ENCODE measurements at places on chromosomes 3 and 15.

DNA sequence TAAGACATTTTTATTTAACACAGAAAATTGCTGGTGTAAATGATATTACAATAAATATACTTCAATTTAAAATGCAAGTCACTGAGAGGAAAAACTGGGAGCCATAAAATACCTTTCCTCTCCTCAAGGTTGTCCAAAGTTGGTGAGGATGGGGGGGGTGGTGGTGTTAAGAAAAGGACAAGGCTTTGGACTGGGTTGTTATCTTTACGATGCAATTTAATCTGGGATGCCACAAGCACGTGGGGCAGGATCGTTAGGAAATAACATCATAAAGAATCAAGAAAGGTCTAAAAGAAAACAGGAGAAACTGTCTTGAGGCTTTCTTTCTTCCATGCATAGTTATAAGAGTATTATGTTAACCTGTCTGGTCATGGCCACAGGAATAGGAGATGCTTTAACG is 66.9 kb downstream of the NMNAT3 start:
- no peak for DNase-seq

- DNase-seq: no peak
These were observed 2.3 kb downstream of the ANXA2 start for GRCh38 chr15:60395276-60396011.

- DNase-seq: no peak
These were observed 49.5 kb upstream of the SEC13 start for GRCh38 chr3:10370429-10370828.

- no peak for DNase-seq
These were observed 27.7 kb downstream of the C15orf39 start for GRCh38 chr15:75229191-75230015.

GRCh38 chr3:97793420-97794019 is 28.3 kb upstream of the CRYBG3 start:
- no peak for DNase-seq

DNA sequence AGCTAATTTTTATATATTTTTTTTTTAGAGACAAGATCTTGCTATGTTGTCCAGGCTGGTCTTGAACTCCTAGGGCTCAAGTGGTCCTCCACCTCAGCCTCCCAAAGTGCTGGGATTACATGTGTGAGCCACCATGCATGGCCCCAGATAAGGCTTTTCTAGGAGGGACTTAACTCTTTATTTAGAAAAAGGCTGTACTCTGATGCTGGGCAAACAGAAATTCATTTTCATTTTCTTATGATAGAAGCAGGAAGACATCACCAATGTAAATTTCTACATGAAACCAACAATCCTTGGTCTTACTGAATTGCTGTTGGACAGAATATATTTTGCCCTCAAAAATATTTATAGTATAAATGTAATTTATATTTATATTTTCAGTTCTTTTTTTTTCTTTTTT is 9.6 kb downstream of the NIPA1 start:
- no peak for DNase-seq

DNA sequence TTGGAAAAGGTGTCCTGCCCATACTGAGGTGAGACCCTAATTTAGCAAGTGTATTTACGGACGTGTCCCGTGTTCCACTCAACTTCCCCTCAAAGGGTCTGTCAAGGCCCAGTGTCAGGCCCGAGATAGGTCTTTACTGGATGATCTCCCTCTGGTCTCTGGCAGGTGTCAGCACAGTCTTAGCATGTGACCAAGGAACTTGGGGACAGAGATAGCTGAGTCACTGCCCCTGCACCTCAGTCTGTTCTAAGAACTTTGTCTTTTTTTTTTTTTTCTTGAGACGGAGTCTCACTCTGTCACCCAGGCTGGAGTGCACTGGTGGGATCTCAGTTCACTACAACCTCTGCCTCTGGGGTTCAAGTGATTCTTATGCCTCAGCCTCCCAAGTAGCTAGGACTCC is 32.1 kb upstream of the ALPK3 start:
- DNase-seq: no peak

GRCh38 chr3:17125738-17126442 is 241.1 kb downstream of the PLCL2 start:
- DNase-seq: no peak

- no peak for DNase-seq
These were observed 110.3 kb upstream of the ALDH1A3 start for GRCh38 chr15:100769043-100769974.

DNA sequence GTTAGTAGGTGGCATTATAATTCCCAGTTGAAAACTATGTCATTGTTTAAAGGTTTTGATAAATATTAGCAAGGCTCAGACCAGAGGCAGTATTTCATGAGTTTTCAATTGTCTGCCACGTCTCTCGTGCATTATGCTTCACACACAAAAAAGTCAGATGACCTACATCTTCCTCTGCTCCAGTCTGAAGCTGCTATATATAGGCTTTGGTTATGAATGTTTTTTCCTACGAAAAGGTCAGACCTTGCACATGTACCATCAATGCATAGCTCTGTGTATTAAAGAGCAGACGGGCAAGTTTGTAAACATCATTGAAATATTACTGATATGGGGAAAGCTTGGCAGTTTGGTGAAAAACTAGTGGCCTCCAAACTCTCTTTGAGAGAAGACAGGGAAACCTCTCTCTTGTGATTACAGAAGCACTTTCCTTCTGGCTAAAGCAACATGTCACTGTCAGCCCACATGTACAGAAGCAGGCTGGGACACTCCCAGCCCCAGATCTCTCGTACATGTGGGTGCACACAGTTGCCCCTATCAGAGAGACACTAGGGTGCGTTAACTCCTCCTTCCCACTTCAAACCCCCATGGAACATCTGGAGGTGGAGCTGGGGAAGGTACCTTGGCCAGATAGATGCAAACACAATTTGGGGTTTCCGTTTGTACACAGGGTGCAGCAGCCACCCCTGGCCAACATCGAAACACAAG is 184.0 kb upstream of the BCL6 start:
- DNase-seq: no peak

- peak; percentile 46 for DNase-seq
These were observed 13.1 kb downstream of the TNK2 start for GRCh38 chr3:195895078-195895860.

DNA sequence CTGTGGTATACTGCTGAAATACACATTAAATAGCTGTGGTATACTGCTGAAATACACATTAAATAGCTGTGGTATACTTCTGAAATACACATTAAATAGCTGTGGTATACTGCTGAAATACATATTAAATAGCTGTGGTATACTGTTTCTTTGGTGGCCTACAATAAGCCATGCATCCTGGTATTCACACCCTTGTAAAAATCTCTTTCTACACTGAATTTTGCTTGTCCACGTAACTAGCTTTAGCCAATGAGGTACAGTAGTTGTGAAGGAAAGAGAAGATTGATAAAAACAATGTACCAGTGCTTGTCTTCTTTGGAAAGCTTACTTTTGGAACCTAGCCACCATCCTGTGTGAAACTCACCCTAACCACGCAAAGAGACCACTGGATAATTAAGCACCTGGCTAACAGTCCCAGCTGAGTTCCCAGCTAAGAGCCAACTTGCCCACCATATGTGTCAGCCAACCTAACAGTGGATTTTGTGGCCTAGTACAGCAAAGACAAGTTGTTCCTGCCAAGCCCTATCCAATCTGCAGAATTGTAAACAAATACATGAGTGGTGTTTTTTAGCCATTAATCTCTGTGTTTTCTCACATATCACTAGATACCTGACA is 103.4 kb upstream of the MELTF start:
- DNase-seq: no peak

DNA sequence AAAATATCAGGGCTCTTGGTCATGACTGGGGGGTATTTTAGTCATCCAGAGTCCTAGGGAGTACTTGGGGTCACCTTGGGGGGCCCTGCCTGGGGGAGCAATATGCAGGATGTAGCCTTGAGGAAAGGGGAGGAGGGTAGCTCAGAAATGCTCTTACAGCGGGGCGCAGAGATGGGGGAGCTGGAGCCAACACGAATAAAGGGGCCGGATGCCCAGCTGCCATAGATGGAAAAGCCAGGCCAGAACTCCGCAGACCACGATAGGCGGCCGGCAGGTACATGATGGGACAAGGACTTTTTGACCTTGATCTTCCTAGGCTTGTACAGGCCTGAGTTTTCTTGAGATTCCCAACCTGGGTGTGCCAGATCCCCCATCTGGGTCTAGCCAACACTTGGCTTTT is 47.7 kb upstream of the SLC6A1 start:
- DNase-seq: no peak

- DNase-seq: no peak
These were observed 67.9 kb upstream of the KY start for GRCh38 chr3:134718726-134719125.

GRCh38 chr3:155149494-155149893 is 69.4 kb downstream of the MME start:
- no peak for DNase-seq

DNA sequence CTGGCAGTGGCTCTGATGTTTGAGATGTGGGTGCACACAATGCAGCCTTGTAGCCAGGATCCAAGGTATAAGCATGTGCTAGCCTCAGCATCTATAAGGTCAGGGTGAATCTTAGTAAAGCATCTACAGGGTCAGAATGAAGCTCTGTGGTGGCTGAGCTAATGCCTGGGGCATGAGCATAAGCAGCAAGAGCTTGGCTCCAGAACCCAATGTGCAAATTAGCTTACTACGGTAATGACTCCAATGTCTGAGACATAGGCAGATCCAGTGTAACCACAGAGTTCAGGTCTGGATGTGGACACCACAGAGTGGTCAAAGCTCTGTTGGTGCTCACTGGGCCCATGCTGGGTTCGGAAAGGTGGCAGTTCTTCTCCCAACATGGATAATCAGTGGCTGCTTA is 304.5 kb upstream of the NECTIN3 start:
- no peak for DNase-seq

DNA sequence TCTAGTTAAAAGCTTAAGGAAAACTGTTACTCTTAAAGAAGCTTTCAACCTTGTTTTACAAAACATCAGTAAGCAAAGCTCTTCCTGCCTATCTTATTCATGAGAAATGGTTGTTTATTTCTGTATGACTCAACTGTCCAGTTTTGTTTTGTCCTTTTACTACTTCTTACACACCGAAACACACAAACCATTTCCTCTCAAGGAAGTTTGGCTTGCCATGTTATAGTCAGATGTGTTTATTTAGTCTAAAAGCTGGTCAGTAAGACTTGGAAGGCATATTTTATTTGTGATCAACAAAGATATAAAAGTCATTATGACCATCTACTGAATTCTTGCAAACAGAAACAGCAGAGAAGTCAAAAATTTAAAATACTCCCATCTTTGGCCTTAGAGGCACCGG is 53.2 kb upstream of the RBSN start:
- no peak for DNase-seq

DNA sequence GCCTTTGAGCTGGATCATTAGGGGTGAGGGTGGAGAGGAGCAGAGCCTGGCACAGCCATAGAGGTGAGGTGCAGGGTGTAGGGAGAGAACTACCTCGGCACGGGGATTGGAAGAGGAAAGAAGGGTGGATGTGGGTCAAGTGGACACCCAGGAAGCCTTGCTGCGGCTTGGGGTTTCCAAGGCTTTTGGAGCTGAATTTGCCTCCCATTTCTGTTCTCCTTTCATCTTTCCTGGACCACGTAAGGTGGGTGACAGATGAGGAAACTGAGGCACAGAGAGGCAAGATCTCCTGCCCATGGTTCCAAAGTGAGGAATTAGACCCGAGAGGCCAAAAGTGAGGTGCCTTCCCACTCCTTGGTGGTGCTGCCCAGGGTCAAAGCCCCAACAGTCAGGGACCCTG is 35.4 kb upstream of the SFMBT1 start:
- DNase-seq: no peak

DNA sequence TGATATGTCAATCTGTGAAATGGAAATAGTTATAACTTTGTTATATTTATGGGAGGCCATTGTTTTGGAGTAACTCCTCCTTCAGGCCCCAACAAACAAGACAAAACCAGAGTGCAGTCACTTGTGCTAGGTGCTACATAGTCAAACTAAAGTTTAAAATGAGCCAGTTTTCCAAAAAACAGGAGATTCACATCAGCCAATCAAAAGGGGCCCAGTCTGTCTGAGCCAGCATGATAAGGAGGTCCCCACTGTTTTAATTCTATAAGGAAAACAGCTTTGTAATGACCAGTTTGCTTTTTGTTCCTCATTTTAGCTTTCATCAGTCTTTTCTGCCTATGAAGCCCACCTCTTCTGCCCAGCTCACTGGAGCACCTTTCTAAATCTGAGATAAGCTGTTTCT is 94.7 kb upstream of the SLC7A14 start:
- DNase-seq: no peak

GRCh38 chr15:68987120-68987519 is 27.4 kb upstream of the NOX5 start:
- DNase-seq: no peak

GRCh38 chr3:116707531-116707930 is 2.0 kb upstream of the TUSC7 start:
- DNase-seq: no peak

DNA sequence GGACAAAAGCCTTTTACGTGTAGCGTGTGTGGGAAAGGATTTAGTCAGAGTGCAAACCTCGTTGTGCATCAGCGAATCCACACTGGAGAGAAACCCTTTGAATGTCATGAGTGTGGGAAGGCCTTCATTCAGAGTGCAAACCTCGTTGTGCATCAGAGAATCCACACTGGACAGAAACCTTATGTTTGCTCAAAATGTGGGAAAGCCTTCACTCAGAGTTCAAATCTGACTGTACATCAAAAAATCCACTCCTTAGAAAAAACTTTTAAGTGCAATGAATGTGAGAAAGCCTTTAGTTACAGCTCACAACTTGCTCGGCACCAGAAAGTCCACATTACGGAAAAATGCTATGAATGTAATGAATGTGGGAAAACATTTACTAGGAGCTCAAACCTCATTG is 10.5 kb downstream of the ZNF35 start:
- DNase-seq: no peak

- no peak for DNase-seq
These were observed 31.1 kb downstream of the FAM174B start for GRCh38 chr15:92624401-92624991.

DNA sequence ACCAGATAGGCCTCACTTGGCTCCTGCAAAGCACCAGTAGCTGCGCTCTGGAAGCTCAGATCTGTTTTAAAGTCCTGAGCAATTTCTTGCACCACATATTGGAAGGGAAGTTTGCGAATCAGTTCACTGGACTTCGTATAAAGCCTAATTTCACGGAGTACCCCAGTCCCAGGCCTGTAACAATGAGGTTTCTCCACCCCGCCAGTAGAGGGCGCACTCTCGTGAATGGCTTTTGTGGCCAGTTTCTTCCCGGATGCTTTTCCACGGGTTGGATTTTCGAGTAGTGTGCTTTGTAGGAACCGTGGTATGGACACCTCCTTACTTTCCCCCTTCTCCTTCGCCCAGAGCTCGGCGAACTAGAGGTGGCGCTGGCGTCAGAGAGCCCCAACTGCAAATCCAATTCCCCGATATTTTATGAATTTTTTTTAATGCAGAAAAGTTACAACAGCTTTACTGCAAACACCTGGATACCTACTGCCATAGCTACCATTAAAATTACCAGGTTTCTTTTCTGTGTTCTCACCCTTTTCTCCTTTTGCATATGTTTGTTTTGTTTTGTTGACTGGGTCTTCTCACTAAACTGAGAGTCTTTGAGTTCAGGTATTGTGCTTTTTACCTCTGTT is 13.3 kb downstream of the RARB start:
- DNase-seq: peak; percentile 10

DNA sequence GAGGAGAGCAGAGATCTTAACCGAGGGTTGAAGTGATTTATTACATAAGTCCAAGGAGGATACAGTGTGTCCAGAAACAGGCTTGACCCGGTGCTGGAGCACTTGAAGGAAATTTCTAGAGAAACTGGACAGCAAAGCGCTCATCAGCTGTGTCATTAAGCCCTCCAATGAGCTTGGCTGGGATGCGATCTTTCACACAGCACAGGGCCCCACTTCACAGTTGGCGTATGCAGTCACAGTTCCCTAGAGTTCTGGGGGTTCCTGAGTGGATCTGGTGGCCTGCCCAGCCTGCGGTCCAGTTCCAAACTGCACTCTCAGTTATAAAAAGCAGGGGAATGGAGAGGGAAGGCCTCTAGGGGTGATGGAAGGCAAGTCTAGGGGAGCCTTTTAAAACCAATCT is 13.6 kb downstream of the ST8SIA2 start:
- no peak for DNase-seq

Data from stimulated activated CD8-positive, alpha-beta memory T cell treated with anti-CD3 and anti-CD28 coated beads, Interleukin-2, amount 100 ng/mL, for 48 hours (primary cell).